ENCODE measurements at places on chromosomes 2 and 18. TPM values are rescaled to one million over a fixed set of nuclear protein-coding genes. Genes with fewer than 3 reads are reported as not detected.

Gene CCDC121
- 7.5 TPM for total RNA-seq

Gene LOXHD1
- total RNA-seq, result 0.77 TPM

GRCh38 chr2:50556934-50557575, 474.9 kb downstream of the NRXN1 start:
- DNase-seq, result no peak

Gene BCL11A
- total RNA-seq, result 20.4 TPM
